ENCODE measurements at places on chromosomes 7 and 10.

DNA sequence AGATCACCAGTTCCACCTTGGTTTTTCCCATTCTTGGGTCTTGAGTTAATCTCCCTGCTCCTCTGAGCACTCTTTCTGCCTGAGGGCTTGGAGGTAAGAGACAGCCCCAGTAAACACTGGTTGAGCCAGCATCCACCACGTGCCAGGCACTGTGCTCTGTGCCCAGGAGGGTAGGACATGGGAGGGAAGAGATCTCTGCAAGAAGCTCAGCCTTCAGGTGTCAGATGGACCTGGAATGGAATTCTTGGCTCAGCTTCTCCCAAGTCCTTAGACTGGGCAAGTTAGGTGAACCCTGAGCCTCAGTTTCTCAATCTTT, 2.5 kb downstream of the ZYX start:
- DNase-seq, result no peak

DNA sequence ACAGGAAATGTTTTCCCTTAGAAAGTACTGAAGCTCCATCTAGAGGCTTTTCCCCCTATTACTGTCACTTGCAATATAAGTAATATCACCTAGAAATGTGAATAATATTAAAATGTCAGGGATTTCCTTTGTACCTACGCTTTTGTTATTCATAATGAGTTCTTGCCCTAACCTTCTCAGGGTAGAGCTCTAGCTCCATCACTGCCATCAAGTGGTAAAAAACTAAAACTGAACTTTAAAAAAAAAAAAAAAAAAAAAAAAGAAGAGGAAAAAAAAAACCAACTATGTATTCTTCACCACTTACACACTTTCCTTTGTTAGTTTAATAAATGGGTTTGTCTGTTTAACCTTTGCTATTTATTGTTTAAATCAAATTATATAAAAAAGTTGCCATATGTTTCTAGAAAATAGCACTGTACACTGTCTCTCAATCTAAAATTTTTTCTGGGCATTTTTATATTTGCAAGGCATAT, 49.9 kb downstream of the DNAJC1 start:
- no peak for DNase-seq

GRCh38 chr7:8362723-8363369, 70.6 kb upstream of the NXPH1 start:
- no peak for DNase-seq

DNA sequence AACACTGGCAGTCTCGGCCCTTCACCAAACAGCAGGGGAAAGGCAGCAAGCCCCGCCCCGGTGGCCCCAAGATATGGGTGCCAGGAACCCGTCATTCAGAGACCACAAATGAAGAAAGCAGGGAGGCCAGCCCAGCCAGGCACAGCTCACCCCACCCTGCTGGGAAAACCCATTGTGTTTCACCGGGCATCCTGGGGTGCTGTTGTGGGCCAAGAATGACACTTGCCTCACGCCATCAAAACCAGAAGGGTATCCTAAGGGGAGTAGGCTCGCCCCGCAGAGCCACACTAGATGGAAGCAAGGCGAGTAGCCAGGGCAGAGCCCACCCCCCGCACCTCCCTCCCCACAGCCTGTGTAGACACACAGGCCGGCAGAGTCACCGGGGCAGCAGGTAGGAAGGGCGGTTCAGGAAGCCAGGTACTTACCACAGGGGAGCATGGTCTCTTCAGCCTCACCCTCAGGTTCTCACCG, 72.5 kb upstream of the KCNMA1 start:
- DNase-seq, result no peak

DNA sequence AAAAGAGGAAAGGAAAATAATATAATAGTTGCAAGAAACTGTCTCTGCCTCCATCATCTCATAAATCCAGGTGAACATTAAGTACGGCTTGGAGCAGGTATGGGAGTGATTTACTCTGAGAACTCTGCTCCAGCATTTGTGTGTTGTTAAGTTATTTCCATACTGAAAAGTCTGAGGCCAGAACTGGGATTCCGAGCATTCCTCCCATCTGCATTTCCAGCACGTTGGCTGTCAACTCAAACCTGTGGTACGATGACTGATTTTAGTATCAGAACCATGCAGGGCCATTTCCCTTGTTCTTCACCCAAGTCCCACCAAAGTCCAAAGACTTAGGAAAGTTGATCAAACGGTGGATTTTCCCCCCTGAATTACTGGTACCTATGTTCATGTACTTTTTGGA, 104.9 kb downstream of the CREB5 start:
- DNase-seq, result no peak

GRCh38 chr7:10767771-10768170, 205.9 kb upstream of the PHF14 start:
- DNase-seq, result no peak

- DNase-seq, result no peak
Observed at GRCh38 chr7:38102507-38102906, 75.5 kb upstream of the STARD3NL start.

DNA sequence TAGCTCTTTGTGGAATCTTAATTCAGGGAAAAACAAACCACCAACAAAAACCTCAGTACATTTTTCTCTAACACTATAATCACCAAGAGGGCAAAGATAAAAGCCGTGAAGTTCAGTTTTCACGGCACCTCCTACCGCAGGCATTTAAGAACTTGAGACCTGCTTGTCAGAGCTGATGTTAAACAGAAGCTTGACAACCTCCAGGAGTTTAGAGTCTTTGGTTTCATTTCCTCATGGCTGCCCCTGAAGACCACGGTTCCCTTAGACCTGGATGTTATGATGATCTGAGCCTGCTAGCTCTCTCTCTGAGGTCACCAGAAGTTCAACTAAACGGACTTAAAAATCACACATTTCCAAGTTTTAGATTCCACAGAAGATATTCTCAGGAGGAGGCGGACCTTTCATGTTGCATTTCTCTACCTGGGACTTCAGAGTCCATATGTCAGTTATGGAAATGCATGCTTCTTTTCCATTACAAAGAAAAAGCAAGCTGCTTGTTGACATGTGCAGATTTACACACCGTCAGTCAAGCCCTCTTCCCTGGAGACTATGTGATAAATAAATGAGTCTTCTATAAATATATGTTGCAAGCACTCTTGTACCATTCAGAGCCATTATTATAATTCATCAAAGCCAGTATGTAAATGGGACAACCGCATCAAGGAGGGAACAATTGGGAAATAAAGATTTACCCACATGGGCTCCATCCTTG, 258.0 kb downstream of the GFRA1 start:
- no peak for DNase-seq

DNA sequence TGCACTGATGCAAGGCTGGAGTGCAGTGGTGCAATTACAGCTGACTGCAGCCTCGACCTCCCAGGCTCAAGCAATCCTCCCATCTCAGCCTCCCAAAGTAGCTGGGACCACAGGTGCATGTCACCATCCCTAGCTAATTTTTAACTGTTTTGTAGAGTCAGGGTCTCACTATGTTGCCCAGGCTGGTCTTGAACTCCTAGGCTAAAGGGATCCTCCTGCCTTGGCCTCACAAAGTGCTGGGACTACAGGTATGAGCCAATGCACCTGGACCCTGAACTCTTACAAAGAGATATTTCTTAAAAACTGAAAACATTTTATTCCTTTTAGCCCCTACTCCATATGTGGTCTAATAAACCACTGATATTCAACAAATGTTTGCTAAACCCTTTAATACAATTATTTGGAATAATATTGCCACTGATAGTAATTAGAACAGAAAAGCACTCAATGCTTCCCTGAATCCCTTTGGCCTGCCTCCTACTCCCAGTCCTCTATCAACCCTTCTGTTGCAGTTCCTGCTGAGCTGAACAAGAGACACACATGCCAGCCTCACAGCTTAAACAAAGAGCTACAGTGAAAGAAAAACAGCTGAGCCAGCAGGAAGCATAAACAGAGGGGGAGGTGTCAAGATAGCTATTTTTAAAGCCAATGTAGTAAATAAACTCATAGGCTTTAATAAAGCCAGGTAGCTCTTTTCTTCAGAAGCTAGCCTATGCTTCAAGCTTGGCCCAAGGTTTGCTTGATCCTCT, 7.0 kb upstream of the GNAI1 start:
- DNase-seq, result no peak

GRCh38 chr10:36362257-36362656, 720.2 kb upstream of the FZD8 start:
- no peak for DNase-seq

DNA sequence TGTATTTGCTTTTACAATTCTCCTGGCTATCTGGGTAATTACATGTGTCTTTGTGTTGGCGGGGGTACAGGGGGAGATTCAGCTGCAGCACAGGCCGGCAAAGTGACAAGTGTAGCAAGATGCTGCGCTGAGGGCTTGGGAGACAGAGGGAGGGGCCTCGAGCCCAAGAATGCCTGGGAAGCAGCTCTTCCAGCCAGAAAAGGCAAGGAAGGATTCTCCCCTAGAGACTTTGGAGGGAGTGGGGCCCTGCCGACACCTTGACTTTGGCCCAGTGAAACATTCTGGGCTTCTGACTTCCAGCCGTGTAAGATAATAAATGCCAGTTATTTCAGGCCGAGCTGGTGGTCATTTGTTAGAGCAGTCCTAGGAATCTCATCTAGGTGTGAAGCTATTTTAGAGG, 7.2 kb upstream of the REPIN1 start:
- DNase-seq, result no peak
